A673 (cell line): ENCODE measurements at places on chromosomes 13 and 19.
A peak's percentile ranks its signal among the peaks of the same experiment; 100 is the strongest.

DNA sequence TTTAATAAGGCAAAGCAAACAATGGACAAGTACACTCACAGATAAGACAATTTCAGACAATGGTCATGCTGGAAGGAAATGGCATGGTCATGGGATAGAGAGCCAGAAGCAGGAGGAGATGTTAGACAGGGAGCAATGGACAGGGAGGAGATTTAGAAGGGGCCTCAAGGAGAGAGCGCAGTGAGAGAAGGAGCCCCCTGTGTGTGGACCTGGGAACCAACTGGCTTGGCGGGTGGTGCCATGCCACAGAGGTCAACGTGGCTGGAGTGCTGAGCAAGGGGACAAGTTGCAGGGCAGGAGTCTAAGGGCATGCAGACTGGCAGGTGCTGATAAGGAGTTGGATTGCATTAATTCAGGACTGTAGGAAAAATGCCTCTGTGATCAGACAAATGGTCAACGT is 75.3 kb upstream of the UQCRFS1 start:
- DNase-seq: no peak

DNA sequence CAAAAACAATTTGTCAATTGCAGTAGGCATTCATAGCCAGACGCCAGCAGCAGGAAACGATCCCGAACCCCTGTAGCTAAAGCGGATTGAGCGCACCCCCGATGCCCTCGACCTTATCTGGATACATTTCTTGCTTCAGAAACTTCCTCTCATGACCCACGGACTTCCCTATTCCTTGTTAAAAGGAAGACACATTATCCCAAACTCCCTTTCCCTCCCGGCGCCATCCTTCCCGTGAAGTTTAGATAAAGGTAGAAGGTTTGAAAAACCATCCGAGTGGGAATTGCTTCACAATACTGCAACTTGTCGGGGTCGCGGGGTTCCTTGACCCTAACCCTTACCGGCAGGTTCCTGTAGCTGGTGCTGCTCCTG is 977 bp downstream of the PCDH20 start:
- peak; percentile 35 for DNase-seq

DNA sequence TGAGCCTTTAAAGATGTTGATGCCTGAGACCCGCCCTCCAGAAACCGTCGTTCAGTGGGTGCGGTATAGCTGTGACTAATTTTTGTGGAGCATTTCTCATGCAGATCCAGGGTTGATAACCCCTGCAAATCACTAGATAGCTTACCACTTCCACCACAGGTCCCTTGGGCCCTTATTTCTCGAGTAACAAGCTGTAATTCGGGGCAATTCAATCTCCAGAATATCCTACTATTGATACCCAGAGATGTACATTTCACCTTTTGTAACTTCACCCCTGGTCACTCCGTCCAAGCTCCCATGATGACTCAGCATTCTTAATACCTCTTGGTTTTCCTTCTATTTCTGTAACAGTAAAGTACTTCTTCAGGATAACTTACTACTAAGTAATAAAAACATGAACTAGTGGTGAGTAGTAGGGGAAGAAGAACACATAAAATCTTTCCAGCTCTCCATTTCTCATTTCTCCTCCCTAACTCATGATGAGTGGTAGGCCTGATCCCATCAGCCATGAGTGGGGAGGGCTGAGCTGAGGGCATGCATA is 71.9 kb upstream of the UBL3 start:
- DNase-seq: no peak

DNA sequence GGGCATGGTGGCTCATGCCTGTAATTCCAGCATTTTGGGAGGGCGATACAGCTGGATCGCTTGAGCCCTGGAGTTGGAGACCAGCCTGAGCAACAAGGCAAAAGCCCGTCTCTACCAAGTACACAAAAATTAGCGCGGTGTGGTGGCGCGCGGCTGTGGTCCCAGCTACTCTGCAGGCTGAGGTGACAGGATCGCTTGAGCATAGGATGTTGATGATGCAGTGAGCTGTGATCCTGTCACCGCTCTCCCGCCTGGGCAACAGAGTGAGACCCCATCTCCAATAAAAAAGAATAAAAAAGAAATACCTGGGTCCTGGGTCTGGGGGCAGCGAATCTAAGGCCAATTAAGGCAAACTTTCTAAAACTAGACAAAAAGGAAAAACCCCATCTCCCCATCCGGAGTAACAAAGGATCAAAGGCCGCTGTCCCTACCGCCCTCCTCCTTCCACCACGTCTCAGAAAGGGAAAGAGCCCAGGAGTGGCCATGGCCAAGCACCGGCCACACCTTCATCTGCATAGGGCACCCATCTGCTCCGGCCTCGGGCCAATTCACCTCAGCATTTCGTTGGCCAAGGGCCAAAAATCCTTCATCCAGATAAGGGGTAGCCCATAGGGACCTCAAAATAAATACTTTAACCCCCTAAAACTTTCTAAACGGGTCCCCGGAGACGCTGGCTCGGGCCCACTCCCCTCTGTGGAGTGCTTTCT is 851 bp downstream of the ZNF320 start:
- peak; percentile 2 for DNase-seq

DNA sequence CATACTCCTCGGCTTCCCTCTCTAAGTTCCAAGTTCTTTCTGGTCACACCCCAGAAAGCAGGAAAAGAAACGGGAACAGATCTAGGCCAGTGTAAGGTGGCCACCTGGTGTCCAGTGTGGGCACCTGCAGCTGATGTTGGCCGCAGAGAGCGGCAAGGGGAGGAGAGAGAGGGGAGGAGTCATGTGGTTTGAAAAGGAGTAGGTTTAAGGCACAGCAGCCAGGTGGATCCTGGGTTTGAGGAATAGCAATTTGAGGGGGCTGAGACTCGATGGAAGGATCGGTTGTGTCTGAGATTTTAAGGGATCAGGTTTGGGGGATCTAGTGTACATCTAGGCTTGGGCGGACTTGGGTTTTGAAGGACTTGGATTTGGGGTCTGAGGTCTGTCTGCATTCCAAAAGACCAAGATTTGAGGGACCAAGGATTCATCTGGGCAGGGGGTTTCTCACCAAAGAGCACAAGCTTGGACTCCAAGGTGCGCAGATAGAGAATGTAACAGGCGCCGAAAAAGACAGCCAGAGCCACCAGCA is 1.2 kb downstream of the RABAC1 start:
- DNase-seq: peak; percentile 86
